H9 (cell line): ENCODE measurements at places on chromosomes 4 and X. TPM values are rescaled to one million over a fixed set of nuclear protein-coding genes. Genes with fewer than 3 reads are reported as not detected.

The PHKA1 gene
- total RNA-seq, result 6.5 and 6.6 TPM in 2 replicates

The TRIML2 gene
- total RNA-seq, result 102 and 107 TPM in 2 replicates

The USP11 gene
- total RNA-seq, result 150 and 153 TPM in 2 replicates

The GAGE13 gene
- total RNA-seq, result not detected in 2 replicates

The SLC6A14 gene
- not detected in 2 replicates for total RNA-seq

The IL13RA2 gene
- total RNA-seq, result not detected in 2 replicates

The ATP2B3 gene
- total RNA-seq, result 0.35 TPM in 2 replicates

The NSD2 gene
- 123 and 136 TPM in 2 replicates for total RNA-seq

The ZGRF1 gene
- total RNA-seq, result 32.9 and 38.3 TPM in 2 replicates

The CFAP299 gene
- total RNA-seq, result not detected in 2 replicates

- no peaks in the 10 kb centered on the region for H3K4me1 ChIP-seq
- no peak overlapping the region for H3K4me3 ChIP-seq
- no peaks in the 10 kb centered on the region for H3K27me3 ChIP-seq
- H3K27ac ChIP-seq, result no peak overlapping the region
These were observed 155.8 kb downstream of the NWD2 start for GRCh38 chr4:37400241-37400881.

DNA sequence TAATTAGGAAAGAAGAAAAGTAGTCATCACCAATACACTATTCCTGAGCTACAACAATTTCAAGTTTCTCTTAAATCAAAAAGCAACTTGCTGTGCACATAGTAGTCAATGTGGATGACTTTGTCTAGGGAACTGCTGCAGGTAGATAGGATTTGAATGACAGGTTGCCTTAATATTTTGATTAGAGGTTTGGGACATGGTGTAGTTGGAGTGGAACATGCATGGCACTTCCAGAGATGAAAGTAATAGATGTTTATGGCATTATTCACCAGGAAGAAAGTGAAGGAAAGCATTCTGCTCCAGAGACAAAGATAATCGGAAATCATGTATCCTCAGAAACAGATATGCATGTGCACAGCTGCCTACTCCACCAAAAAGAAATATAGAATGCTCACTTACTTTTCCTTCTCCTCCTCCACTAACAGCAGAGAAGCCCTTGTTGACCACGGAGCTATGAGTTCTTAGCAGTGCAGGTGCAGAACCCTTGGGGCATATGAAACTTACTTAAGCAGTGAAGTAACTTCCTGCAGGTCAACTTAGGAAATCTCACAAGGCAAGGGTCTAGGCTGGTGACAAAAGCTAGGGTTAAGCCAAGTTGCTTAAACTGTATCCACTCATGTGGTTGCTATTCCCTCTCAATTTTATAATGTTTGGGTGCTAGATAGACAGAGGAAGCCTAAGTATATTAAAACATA, 390.8 kb downstream of the HNRNPD start:
- H3K4me1 ChIP-seq, result no peaks in the 10 kb centered on the region
- H3K4me3 ChIP-seq, result no peak overlapping the region
- no peak for DNase-seq
- no peaks in the 10 kb centered on the region for H3K27me3 ChIP-seq
- no peaks in the 10 kb centered on the region for H3K36me3 ChIP-seq

- H3K27me3 ChIP-seq, result no peaks in the 10 kb centered on the region
- no peak overlapping the region for H3K4me3 ChIP-seq
- H3K4me1 ChIP-seq, result peaks cover 4% of the 10 kb centered on the region; the same call in 1 of the 2 replicates
These were observed 49.4 kb downstream of the RHOH start for GRCh38 chr4:40246011-40246900.

GRCh38 chr4:9611101-9611500, 166.9 kb downstream of the DEFB131A start:
- H3K27me3 ChIP-seq, result no peaks in the 10 kb centered on the region
- H3K27ac ChIP-seq, result no peak overlapping the region
- H3K36me3 ChIP-seq, result peaks cover 7% of the 10 kb centered on the region; the same call in 1 of the 2 replicates
- no peak for DNase-seq
- no peaks in the 10 kb centered on the region for H3K4me1 ChIP-seq
- H3K4me3 ChIP-seq, result no peak overlapping the region

- no peaks in the 10 kb centered on the region for H3K36me3 ChIP-seq
- no peak for DNase-seq
- no peaks in the 10 kb centered on the region for H3K4me1 ChIP-seq
- H3K27ac ChIP-seq, result no peak overlapping the region
- no peak overlapping the region for H3K4me3 ChIP-seq
- H3K27me3 ChIP-seq, result no peaks in the 10 kb centered on the region
These were observed 347.8 kb downstream of the ANK2 start for GRCh38 chr4:113397114-113397701.

GRCh38 chrX:106585478-106585877, 26.3 kb upstream of the RADX start:
- H3K27ac ChIP-seq, result no peak overlapping the region
- no peaks in the 10 kb centered on the region for H3K36me3 ChIP-seq
- H3K27me3 ChIP-seq, result no peaks in the 10 kb centered on the region
- no peak overlapping the region for H3K4me3 ChIP-seq
- no peak for DNase-seq
- no peaks in the 10 kb centered on the region for H3K4me1 ChIP-seq

DNA sequence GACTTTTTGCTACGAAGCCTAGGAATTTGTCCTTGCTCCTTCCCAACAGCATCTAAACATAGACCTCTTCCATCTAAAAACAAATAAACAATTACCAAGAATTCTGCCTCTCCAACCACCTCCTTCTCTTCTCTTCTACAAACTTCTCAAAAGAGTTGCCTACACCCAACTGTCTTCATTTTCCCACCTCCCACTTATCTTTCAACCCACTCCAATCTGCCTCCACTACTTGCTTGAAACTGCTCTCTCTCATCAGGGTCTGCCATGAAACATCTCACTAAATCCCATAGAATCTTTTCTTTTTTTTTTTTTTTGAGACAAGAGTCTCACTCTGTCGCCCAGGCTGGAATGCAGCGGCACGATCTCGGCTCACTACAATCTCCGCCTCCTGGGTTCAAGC, 902 bp upstream of the FGD1 start:
- no peak overlapping the region for H3K27ac ChIP-seq
- H3K36me3 ChIP-seq, result peaks cover 10% of the 10 kb centered on the region; the same call in 1 of the 2 replicates
- no peak for DNase-seq
- H3K27me3 ChIP-seq, result no peaks in the 10 kb centered on the region

- peaks cover 17% of the 10 kb centered on the region for H3K36me3 ChIP-seq
- no peak overlapping the region for H3K4me3 ChIP-seq
- H3K27ac ChIP-seq, result no peak overlapping the region
- H3K27me3 ChIP-seq, result no peaks in the 10 kb centered on the region
These were observed 4.4 kb upstream of the FBXW7 start for GRCh38 chr4:152540293-152540674.

DNA sequence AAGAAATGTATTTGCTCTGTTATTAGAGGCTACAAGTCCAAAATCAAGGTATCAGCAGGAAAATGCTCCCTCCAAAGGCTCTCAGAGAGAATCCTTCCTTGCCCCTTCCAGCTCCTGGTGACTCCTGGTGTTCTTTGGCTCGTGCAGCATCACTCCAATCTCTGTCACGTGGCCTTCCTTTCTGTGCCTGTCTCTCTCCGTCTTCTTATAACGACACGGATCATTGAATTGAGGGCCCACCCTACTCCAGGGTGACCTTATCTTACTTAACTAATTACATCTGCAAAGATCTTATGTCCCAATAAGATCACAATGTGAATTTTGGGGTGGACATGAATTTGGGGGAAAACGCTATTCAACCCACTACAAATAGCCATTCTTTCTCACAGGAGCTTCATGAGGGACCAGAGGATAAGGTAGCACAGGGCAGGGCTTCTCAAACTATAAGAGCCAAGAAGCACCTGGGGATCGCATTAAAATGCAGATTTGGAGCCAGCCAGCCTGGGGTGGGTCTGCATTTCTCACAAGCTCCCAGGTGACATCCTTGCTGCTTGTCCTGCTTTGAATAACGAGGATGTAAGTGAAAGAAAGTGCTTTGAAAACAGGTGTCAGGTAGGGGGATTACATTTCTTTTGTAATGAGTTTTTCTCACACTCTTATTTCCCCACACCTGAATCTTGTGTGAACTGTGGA, 41.9 kb upstream of the APLN start:
- peak; percentile 73 for DNase-seq
- no peak overlapping the region for H3K4me3 ChIP-seq
- H3K27me3 ChIP-seq, result no peaks in the 10 kb centered on the region; the same call in 1 of the 2 replicates
- peaks cover 9% of the 10 kb centered on the region; the same call in 1 of the 2 replicates for H3K4me1 ChIP-seq
- peaks cover 2% of the 10 kb centered on the region; the same call in 1 of the 3 replicates for H3K36me3 ChIP-seq

DNA sequence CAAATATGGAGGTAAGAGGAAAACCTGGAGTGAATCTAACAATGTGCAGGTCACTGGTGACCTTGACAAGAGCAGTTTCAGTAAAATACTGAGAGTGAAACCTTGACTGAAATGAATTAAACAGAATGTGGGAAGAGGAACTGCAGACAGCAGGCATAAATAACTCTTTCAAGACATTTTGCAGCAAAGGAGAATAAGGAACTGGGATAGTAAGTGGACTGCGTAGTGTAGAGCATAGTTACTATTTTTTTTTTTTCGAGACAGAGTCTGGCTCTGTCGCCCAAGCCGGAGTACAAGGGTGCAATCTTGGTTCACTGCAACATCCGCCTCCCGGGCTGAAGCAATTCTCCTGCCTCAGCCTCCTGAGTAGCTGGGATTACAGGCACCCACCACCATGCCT, 24.0 kb downstream of the RBMX start:
- H3K36me3 ChIP-seq, result peaks cover 41% of the 10 kb centered on the region
- no peak overlapping the region for H3K27ac ChIP-seq
- H3K4me1 ChIP-seq, result no peaks in the 10 kb centered on the region
- no peak for DNase-seq
- no peaks in the 10 kb centered on the region for H3K27me3 ChIP-seq

DNA sequence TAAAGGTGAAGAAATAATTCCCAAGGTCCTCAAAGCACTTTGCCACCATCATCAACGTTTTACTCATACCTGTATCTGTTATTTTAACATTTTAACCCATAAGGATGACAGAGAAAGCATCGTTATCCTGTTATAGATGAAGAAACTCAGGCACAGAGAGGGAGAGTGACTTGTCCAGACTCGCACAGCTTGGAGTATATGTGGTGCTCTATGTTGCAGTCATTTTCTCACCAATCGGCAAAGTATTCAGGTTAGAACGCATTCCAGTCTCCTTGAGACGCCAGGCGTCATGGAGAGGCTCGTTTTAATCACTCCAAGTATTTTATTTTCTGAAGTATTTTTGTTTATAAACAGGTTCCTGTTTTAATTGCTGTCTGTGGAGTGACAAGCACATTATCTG, 73.5 kb downstream of the IRF2 start:
- no peak overlapping the region for H3K27ac ChIP-seq
- peaks cover 8% of the 10 kb centered on the region; the same call in 1 of the 2 replicates for H3K4me1 ChIP-seq
- no peak for DNase-seq
- H3K27me3 ChIP-seq, result no peaks in the 10 kb centered on the region

DNA sequence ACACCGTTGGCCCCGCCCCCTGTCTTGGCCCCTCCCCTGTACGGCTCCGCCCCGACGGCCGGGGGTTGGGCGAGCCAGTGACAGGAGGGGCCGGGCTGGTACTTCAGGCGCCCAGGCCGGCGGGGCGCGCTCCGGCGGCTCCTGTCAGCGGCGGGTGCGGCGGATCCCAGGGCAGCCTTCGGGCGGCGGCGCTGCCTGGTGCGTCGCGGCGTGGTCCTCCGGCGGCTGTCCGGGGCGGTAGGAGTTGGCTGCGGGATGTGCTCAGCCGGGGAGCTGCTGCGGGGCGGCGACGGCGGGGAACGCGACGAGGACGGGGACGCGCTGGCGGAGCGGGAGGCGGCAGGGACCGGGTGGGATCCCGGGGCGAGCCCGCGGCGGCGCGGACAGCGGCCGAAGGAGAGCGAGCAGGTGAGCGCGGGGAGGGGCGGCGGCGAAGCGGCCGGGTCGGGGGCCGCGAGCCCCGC, at the start of gene FAM241A:
Gene FAM241A (plus strand): TSS at position 129 of the 464 bp plus-strand sequence. CDS start 127 bp downstream, at position 256.
- peaks cover 4% of the 10 kb centered on the region; the same call in 1 of the 2 replicates for H3K27me3 ChIP-seq
- H3K36me3 ChIP-seq, result no peaks in the 10 kb centered on the region
- no peak within 1 kb of the TSS for H3K27ac ChIP-seq

GRCh38 chr4:37767546-37767945, 58.9 kb upstream of the PGM2 start:
- no peaks in the 10 kb centered on the region for H3K27me3 ChIP-seq
- H3K4me1 ChIP-seq, result no peaks in the 10 kb centered on the region
- no peak overlapping the region for H3K27ac ChIP-seq
- H3K4me3 ChIP-seq, result no peak overlapping the region

DNA sequence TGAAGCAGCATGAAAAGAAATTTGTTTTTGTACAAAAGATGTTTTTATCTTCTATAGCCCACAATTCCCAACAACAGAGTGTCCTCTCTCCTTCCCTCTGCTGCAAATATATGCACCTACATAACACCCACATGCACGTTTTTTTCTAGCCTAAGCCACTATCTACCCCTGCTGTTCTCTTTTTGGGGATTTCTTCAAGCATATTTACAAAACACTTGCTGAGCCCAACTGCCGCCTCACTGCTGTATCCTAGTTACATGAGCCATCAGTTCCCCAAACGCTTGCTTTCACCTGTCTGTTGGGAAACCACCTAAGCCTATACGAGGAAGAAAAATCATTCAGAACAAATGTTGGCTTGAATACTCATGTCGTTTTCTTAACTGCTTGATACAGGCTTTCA, 127.2 kb downstream of the CHRNA9 start:
- no peaks in the 10 kb centered on the region for H3K27me3 ChIP-seq
- no peak overlapping the region for H3K27ac ChIP-seq
- peaks cover 5% of the 10 kb centered on the region for H3K36me3 ChIP-seq
- no peak for DNase-seq
- H3K4me1 ChIP-seq, result no peaks in the 10 kb centered on the region; the same call in 1 of the 2 replicates

DNA sequence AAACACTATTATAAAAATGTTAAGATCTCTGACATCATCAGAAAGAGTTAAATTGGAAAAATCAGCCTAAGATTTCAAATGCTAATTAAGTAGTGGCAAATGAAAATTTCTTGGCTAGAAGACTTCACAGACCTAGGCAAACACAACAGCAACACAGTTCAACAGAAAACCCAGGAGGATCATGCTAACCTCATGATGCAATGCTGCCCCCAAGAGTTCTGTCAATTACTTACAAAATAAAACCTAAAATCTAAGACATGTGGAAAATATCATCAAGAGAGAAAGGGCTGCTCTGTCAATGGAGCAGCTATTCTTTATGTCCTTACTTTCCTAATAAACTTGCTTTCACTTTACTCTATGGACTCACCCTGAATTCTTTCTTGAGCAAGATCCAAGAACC, 21.0 kb downstream of the S100G start:
- peaks cover 5% of the 10 kb centered on the region; the same call in 1 of the 2 replicates for H3K4me1 ChIP-seq
- peaks cover 80% of the 10 kb centered on the region for H3K36me3 ChIP-seq
- H3K27me3 ChIP-seq, result no peaks in the 10 kb centered on the region
- DNase-seq, result no peak

GRCh38 chrX:15854080-15854655, 445 bp downstream of the AP1S2 start:
- DNase-seq, result peak; percentile 57
- peaks cover 44% of the 10 kb centered on the region for H3K36me3 ChIP-seq
- no peaks in the 10 kb centered on the region for H3K27me3 ChIP-seq
- H3K4me1 ChIP-seq, result no peaks in the 10 kb centered on the region; the same call in 1 of the 2 replicates

DNA sequence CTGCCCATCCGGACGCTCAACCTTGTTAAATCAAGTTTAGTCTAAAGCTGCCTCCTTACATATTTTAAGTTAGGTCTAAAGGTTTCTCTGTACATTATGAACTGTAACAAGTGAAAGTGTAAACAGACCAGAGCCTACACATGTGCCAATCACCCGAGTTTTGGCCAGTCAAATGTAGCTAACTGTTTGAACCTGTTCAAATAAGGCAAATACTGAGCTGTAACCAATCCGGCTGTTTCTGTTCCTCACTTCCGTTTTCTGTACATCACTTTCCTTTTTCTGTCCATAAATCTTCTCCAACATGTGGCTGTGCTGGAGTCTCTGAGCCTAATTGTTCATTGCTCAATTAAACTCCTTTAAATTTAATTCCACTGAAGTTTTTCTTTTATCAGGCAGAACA, 113.3 kb upstream of the SHISA3 start:
- H3K36me3 ChIP-seq, result peaks cover 37% of the 10 kb centered on the region
- H3K4me3 ChIP-seq, result no peak overlapping the region
- H3K27me3 ChIP-seq, result no peaks in the 10 kb centered on the region
